Prostate gland (tissue), 2 donors: ENCODE measurements at places on chromosomes 12 and 14. TPM values are rescaled to one million over a fixed set of nuclear protein-coding genes. Genes with fewer than 3 reads are reported as not detected.

The ACOT4 gene
- total RNA-seq, result 2.1 TPM

The FGF23 gene
- not detected for total RNA-seq

DNA sequence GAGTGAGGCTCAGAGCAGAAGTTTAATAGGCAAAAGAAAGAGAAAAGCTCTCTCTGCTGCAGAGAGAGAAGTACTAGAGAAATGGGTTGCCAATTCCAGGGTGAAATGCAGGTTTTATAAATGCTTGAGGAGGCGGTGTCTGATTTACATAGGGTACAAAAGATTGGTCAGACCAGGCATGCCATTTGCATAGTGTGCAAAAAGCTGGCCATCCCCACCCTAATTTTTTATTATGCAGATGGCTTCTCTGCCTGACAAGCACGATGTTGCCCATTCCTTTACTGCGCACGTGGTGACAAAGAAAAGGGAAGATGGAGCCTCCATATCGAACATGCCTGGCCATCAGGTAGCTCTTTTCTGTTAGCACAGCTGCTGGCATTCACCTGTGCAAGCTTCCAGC, 209.3 kb upstream of the PPFIA2 start:
- no peaks in the 10 kb centered on the region for H3K36me3 ChIP-seq
- no peak for DNase-seq
- no peak overlapping the region for H3K4me3 ChIP-seq
- H3K4me1 ChIP-seq, result no peaks in the 10 kb centered on the region
- H3K27ac ChIP-seq, result no peak overlapping the region

The PDE3A gene
- 6.2 TPM for total RNA-seq

- DNase-seq, result no peak
- H3K27ac ChIP-seq, result no peak overlapping the region
- no peaks in the 10 kb centered on the region for H3K4me1 ChIP-seq
- H3K27me3 ChIP-seq, result no peaks in the 10 kb centered on the region
- H3K4me3 ChIP-seq, result no peak overlapping the region
Observed at GRCh38 chr12:103687253-103687652, 100.2 kb downstream of the STAB2 start.

DNA sequence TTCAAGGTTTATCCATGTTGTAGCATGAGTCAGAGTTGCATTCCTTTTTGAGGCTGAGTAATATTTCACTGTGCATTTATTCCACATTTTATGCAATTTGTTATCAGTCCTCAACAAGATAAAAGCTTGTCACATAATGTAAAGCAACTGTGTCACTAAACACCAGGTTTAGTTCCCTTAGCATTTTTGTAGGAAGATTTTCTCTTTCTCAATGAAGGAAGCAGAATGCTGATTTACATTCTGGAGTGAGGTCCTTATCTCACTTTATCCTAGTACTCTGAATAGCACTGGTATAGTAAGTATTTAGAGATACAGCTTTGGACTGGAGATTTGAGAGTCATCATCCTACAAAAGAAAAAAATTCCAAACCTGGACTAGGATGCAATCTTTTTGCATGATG, 9.8 kb upstream of the EXD2 start:
- no peak overlapping the region for H3K4me3 ChIP-seq
- H3K27ac ChIP-seq, result no peak overlapping the region
- no peak for DNase-seq
- no peaks in the 10 kb centered on the region for H3K36me3 ChIP-seq
- no peaks in the 10 kb centered on the region for H3K4me1 ChIP-seq

The ALX1 gene
- not detected for total RNA-seq

The TRMT61A gene
- 40.4 TPM for total RNA-seq

GRCh38 chr14:79093531-79093930, 923.4 kb downstream of the NRXN3 start:
- no peak for DNase-seq
- no peak overlapping the region for H3K27ac ChIP-seq
- no peak overlapping the region for H3K4me3 ChIP-seq
- H3K4me1 ChIP-seq, result peaks cover 9% of the 10 kb centered on the region
- no peaks in the 10 kb centered on the region for H3K27me3 ChIP-seq
- H3K36me3 ChIP-seq, result no peaks in the 10 kb centered on the region

The P2RX2 gene
- total RNA-seq, result 8.2 TPM

The UNC119B gene
- 26.0 TPM for total RNA-seq

- H3K36me3 ChIP-seq, result no peaks in the 10 kb centered on the region
- no peak overlapping the region for H3K4me3 ChIP-seq
- no peak for DNase-seq
- H3K27me3 ChIP-seq, result no peaks in the 10 kb centered on the region
- H3K4me1 ChIP-seq, result no peaks in the 10 kb centered on the region
- H3K27ac ChIP-seq, result no peak overlapping the region
Observed at GRCh38 chr14:68718023-68718990, 74.6 kb downstream of the ZFP36L1 start.

The AKT1 gene
- 200 TPM for total RNA-seq

- no peaks in the 10 kb centered on the region for H3K36me3 ChIP-seq
- peak overlapping the region; percentile 32 for H3K4me3 ChIP-seq
- peaks cover 18% of the 10 kb centered on the region for H3K4me1 ChIP-seq
- no peak overlapping the region for H3K27ac ChIP-seq
- DNase-seq, result no peak
- H3K27me3 ChIP-seq, result peaks cover 41% of the 10 kb centered on the region
Observed at GRCh38 chr12:116880213-116880816, 926 bp downstream of the HRK start.

DNA sequence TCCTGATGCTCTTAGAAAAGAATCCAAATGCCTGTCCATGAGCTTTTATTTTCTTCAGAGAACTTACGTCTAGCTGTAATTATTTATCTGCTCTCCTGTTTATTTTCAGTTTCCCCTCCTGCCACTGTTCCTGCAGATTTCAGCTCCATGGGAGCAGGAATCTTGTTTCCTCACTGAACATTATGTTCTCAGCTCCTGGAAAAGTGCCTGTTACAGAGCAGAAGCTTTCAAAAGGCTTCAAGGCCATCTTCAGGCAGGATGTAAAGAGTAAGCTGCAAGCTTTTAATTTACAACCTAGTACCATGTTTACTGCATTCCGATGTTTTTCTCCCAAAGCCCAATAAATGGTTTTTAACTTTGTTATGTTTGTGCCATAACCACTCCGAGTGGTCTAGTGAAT, 98.4 kb upstream of the BTG1 start:
- peak; percentile 54 for DNase-seq
- peak overlapping the region; percentile 33 for H3K27ac ChIP-seq
- H3K27me3 ChIP-seq, result no peaks in the 10 kb centered on the region
- H3K36me3 ChIP-seq, result no peaks in the 10 kb centered on the region
- H3K4me1 ChIP-seq, result no peaks in the 10 kb centered on the region

DNA sequence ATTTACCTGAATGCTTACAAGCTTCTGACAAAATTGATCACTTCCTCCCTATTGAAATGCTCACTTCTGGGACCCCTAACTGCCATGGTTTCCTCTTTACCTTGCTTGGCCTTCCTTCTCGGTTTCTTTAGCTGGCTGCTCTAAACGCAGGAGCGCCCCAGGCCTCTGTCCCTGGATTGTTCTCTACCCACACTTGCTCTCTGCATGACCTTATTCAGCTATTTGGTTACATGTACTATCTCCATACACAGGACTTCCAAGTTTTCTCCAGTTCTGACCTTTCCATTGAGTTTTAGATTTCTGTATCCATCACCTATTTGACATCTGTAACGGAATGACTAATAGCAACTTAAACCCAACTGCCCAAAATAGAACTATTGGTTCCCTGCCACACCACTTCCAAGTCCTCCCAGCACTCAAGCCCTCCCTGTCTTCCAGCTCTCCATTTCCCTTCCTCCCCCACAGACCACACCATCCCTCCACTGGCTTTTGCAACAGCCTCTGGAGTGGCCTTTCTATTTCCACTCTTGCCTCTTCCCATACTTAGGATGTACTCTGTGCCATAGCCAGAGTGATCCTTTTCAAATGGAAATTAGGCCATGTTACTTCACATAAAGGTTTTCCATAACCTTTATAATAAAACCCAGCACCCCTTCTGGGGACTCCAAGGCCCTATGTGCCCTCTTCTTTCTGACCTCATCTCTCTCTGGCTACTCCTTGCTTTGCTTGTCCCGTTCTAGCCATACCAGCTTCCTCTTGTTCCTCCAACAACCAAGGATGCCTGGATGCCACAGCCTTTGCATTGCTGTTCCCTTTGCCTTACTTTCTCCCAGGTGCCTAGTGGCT, 202.2 kb downstream of the AEBP2 start:
- H3K4me3 ChIP-seq, result no peak overlapping the region
- H3K4me1 ChIP-seq, result no peaks in the 10 kb centered on the region
- H3K36me3 ChIP-seq, result no peaks in the 10 kb centered on the region
- H3K27me3 ChIP-seq, result no peaks in the 10 kb centered on the region
- DNase-seq, result no peak
- H3K27ac ChIP-seq, result no peak overlapping the region

DNA sequence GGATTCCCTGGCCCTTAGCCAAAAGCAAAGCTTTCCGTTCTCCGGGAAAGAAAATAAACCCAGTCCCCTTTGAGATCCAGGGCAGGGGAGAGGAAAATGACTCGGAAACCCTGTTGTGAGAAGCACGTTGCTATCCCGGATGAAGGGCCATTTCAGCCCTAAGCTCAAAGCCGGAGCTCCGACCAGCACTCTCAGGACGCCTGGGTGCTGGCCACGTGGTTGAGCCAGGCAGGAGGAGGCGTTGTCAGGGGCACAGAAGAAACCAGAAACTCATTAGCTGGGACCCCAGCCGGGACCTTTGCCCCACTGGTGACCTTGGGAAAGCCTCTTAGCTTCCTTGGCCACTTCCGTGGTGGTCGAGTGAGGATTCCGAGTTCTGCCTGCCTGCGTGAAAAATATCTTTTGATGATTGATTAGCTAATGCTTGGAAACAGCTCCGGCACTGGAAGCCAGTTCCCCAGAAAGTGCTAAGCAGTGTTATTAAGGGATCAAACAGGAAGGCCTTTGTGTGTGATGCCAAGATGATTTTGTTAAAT, 57.6 kb upstream of the FZD10 start:
- H3K4me1 ChIP-seq, result no peaks in the 10 kb centered on the region
- no peaks in the 10 kb centered on the region for H3K36me3 ChIP-seq
- H3K27me3 ChIP-seq, result no peaks in the 10 kb centered on the region
- DNase-seq, result no peak
- H3K27ac ChIP-seq, result no peak overlapping the region

DNA sequence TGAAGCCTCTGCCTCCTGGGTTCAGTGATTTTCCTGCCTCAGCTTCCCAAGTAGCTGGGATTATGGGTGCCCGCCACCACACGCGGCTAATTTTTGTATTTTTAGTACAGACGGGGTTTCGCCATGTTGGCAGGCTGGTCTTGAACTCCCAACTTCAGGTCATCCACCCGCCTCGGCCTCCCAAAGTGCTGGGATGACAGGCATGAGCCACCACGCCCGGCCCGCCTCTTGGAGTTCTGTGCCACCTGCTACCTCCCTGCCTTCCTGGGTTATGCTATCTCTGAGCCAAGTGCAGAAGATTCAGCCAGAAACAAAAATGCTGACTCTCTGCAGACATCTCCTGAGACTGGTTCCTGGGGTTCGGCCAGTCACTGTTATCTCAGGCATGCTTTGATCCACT, 13.2 kb downstream of the CABP1 start:
- no peaks in the 10 kb centered on the region for H3K27me3 ChIP-seq
- no peak overlapping the region for H3K4me3 ChIP-seq
- no peaks in the 10 kb centered on the region for H3K36me3 ChIP-seq

DNA sequence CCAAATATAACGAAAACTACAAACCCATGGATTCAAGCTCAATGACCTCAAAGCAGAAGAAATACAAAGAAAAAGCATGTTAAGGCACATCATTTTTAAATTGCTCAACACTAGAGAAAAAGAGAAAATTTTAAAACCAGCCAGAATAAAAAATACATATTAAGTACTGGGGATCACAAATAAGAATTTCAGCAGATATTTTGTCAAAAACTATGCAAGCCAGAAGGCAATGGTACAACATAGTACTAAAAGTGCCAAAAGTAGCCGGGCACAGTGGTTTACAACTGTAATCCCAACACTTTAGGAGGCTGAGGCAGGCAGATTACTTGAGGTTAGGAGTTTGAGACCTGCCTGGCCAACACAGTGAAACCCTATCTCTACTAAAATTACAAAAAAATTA, 10.2 kb downstream of the SGPP1 start:
- no peaks in the 10 kb centered on the region for H3K36me3 ChIP-seq
- no peaks in the 10 kb centered on the region for H3K4me1 ChIP-seq
- H3K4me3 ChIP-seq, result no peak overlapping the region
- no peaks in the 10 kb centered on the region for H3K27me3 ChIP-seq
- H3K27ac ChIP-seq, result no peak overlapping the region

The SLC5A8 gene
- 0.51 TPM for total RNA-seq

- H3K4me1 ChIP-seq, result no peaks in the 10 kb centered on the region
- H3K36me3 ChIP-seq, result no peaks in the 10 kb centered on the region
- no peak for DNase-seq
- H3K27me3 ChIP-seq, result no peaks in the 10 kb centered on the region
- no peak overlapping the region for H3K4me3 ChIP-seq
- H3K27ac ChIP-seq, result no peak overlapping the region
Observed at GRCh38 chr12:121176826-121177529, 33.0 kb upstream of the P2RX4 start.

The HRK gene
- total RNA-seq, result not detected

GRCh38 chr14:60254176-60254575, 5.2 kb downstream of the PPM1A start:
- H3K4me3 ChIP-seq, result no peak overlapping the region
- DNase-seq, result no peak
- H3K4me1 ChIP-seq, result peaks cover 7% of the 10 kb centered on the region
- no peaks in the 10 kb centered on the region for H3K27me3 ChIP-seq
- no peak overlapping the region for H3K27ac ChIP-seq

DNA sequence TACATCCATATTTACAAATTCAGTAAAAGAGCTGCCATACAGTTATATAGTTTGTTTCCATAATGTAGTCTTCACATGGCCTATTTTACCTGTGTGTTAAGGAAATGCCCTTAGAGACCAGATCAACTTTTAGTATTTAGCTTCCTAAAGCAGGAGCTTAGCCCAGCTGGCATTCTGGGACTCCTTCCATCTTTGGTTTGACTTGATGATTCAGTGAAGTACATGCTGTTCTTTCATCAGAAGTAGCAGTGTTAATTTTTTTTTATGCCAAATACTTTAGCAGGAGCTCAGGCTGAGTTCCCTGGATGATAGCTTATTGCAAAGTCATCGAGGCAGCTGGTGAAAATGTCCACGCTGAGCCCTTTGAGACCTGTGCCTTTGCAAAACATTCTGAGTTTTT, 101.0 kb downstream of the FOXG1 start:
- no peak overlapping the region for H3K27ac ChIP-seq
- H3K36me3 ChIP-seq, result no peaks in the 10 kb centered on the region
- H3K27me3 ChIP-seq, result no peaks in the 10 kb centered on the region

The RASAL1 gene
- 1.6 TPM for total RNA-seq

DNA sequence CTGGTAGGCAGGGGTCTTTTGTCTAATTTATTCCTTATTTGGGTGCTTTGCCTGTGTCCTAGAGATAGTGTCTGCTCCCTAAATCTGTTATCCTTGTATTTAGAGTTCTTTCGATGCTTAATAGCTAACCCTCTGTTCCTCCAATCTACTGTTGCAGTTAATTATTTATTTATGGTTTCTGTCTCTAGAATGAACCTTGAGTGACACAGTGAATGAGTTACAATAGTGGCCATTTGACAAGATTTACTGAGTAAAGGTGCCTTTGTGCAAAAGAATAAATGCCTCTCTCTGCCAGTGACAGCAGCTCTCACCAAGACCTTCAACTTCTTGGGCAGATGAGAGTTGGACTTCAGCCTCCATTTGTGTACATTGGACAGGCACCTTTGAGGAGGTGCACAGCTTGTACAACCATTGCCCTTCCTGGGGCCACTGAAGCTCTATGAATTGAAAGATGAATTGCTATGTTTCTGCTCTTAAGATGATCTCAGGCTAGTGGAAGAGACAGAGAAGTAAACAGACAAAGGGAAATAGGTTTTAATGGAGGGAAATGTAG, 165.9 kb downstream of the DERA start:
- H3K4me1 ChIP-seq, result no peaks in the 10 kb centered on the region
- no peaks in the 10 kb centered on the region for H3K27me3 ChIP-seq
- DNase-seq, result no peak
